ENCODE measurements at places on chromosomes 16 and 17. TPM values are rescaled to one million over a fixed set of nuclear protein-coding genes. Genes with fewer than 3 reads are reported as not detected.

The TBC1D3I gene
- total RNA-seq, result 0.46 TPM

The CHAD gene
- 0.17 TPM for total RNA-seq

The NTN1 gene
- 2.3 TPM for total RNA-seq

The CIBAR2 gene
- total RNA-seq, result not detected

The CNTD1 gene
- total RNA-seq, result not detected

The CD79B gene
- total RNA-seq, result 1.5 TPM

The FBXW10 gene
- not detected for total RNA-seq

The MYO15B gene
- 11.2 TPM for total RNA-seq

The ACAP1 gene
- 49.2 TPM for total RNA-seq

DNA sequence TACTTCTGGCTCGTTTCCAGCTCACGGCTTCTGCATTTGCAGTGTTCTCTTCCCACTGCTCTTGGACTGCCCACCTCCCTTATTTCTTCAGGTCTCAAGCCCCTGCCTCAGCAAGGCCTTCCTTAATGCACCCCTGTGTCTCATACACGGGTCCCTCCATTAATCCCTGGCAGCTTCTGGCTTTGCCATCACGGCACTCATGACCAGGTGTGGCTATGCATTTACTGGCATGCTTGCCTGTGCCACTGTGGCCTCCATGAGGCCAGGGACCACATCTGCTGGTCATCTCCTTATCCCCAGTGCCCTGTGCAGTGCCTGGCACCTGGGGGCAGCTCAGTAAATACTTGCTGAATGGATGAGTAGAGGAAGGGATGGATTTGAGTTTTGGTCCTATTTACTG, 114.1 kb downstream of the C16orf78 start:
- DNase-seq, result no peak

- no peak for DNase-seq
Observed at GRCh38 chr16:455453-455852, 30.0 kb downstream of the RAB11FIP3 start.

GRCh38 chr16:84937196-84938005, 73.9 kb downstream of the ZDHHC7 start:
- DNase-seq, result no peak

DNA sequence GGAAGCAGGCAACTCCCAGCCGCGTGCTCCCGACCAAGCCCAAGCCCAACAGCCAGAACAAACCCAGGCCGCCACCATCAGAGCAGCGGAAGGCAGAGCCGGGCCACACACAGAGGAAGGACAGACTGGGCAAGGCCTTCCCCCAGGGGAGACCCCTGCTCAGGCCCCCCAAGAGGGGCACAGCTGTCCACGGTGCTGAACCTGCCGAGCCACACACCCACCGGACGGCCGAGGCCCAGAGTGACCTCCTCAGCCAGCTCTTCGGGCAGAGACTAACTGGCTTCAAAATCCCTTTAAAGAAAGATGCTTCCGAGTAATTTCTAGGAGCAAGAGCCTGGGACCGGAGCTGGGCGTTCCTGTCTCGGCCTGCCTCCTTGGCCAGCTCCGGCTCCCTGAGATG, 14.1 kb upstream of the ZFPM1 start:
- DNase-seq, result no peak

GRCh38 chr16:51464996-51465395, 313.9 kb upstream of the SALL1 start:
- no peak for DNase-seq

DNA sequence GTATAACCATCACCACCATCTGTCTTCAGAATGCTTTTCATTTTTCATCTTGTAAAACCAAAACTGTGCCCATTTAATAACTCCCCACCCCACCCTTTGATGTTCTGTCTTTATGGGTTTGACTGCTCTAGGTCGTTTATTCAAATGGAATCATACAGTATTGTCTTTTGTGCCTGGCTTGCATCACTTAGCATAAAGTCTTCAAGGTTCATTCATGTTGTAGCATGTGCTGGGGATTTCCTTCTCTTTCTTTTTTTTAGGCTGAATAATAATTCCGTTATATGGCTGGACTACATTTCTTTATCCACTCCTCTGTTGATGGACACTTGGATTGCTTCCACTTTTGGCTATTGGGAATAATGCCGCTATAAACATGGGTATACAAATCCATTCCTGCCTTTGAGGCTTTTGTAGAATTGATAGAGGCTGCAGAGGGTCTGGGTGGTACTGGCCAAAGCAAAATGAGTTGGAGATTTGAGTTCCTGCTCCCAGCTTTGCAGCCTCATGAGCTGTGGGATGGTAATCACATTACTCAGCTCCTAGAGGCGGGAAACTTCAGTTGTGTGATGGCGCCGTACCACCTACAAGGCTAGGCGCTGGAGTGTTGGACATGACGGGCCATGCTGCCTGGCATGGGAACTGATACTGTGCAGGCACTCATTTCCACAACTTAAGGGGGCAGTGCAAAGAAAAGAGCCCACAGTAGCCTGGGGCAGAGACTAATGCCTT, 64.8 kb downstream of the CLEC16A start:
- no peak for DNase-seq

GRCh38 chr17:19760746-19761145, 12.6 kb upstream of the ALDH3A1 start:
- DNase-seq, result no peak

- DNase-seq, result no peak
Observed at GRCh38 chr17:58228679-58229078, 9.6 kb upstream of the MKS1 start.

- no peak for DNase-seq
Observed at GRCh38 chr17:74117087-74117698, 86.3 kb upstream of the RPL38 start.

DNA sequence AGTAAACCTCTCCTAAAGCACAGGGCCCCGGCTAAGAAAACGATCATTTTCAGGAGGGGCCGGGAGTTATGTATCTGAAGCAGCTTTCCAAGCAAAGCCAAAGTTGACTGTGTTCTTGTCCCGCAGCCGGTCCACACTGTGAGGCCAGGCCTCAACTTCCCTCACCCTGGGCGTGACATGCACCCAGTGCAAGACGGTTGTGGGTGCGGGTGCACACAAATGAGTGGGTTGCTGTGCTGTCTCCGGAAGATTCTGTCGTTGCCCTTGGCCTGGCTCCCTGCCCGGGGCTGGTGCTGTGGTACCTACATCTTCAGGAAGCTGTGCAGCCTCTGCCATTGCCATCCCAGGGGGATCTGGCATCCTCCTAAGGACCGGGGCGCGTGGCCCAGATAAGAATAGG, 16.6 kb downstream of the MLYCD start:
- no peak for DNase-seq

DNA sequence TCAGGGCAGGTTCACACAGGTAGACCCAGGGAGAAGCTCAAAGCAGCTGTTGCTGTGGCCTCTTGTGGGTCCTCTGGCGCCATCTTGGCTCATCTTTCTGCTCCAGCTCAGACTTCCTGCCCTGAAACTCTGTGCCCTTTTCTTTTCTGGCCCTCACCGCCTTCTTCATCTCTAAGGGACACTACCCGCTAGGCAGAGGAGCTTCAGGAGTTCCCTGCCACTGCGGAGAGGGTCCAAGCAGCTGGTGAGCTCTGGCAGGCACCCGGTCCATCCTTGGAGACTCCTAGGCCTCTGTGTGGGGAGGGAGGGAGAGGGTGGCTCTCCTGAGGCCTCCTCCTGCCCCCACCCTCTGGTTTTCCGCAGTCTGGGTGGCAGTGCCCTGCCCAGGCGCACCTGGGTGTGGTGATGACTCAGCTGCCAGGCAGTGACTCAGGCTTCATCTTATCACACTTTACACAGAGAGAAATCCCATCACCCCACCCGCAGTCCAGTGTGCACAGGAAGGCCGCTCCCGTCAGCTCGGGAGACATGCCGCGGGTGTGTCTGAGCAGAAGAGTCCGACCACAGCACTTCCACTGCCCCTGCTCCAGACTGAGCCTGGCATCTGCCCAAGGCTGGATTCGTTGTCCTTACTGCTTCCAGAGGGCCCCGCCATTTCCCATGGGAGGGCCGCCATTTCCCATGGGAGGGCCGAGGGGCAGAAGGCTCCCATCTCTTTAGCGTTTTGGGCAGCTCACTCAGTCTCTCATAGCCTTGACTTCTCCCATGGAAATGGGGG, 7.3 kb downstream of the NT5C start:
- no peak for DNase-seq

- peak; percentile 10 for DNase-seq
Observed at GRCh38 chr17:9859781-9860180, 34.1 kb downstream of the GLP2R start.

DNA sequence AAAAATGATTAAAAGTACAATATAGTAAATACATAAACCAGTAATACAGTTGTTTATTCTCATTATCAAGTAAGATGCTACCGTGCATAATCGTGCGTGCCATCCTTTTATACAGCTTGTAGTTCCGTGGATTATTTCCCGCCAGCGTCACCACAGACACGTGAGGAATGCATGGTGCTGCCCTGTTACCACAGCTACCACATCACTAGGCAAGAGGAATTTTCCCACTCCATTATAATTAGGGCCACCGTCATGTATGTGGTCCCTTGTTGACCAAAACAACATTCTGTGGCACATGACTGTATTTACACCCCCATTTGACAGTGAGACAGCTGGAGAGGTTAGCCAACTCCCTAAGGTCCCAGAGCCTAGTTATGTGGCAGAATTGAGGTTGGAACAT, 30.5 kb upstream of the LGALS9 start:
- DNase-seq, result no peak

GRCh38 chr17:5325851-5326250, 43.8 kb downstream of the RABEP1 start:
- no peak for DNase-seq

DNA sequence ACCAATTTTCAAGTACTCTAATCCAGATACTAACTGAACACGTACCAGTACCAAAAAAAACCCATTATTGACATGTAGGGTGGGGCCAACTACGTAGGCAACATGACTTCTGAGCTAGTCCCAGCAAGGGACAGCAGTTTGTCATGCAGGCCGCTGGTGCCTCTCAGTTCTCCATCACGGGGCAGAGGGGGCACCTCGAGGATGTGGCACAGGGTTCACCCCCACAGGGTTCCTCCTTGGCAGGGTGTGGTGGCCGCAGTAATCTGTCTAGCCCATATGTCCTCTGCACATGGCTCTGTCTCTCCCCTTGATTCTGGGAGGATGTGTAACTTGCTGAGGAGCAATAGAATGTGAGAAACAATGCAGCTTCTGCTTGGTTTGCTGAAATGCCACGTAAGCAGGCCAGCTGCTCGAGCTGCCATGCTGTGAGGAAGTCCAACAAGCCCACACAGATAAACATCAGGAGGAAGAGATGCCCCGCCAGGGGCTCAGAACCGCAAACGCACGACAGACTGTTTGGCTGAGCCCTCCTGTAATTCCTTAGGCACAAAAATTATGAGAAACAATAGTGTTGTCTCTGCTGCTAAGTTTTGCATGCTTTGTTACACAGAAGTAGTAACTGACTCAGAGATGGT, 62.4 kb downstream of the NT5M start:
- no peak for DNase-seq

DNA sequence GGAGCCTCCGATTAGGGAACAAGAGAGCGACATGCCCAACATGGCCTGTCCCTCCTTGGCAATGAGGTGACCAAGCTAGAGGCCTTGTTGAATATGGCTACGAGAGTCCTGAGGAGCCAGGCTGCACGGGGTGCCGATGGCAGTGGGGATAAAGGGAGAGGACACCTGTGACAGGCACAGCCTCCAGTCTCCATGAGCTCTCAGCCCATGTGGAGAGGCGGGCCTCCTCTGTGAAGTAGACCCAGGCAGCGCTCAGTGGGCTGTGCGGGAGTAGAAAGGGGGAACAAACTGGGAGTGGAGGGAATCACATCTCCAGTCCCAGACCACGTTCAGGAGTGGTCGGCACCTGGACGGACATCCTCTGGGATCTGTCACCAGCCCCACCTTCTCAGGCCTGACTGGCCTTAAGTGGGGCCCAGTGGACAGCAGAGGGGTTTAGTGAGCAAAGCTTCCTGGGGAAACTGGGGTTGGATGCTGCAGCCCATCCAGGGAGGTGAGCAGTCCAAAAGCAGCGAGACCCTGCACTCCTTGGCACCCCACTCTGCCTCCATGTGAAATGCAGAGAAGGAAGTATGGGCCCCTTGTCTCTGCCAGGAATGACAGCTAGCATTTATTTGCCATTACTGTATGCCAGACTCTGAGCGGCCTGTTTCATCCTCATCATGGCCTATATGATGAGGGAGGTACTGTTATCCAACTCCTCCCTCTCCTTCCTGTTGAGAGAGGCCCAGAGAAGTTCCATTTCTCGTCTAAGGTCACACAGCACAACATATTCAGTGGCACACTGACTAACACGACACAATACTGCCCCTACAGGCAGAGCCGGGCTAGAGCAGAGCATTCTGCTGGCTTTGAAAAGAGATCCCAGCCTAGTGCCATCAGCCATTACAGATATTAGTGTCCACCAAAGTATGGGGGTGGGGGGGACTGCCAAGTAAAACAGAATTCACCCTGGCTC, 4.5 kb upstream of the TMEM92 start:
- DNase-seq, result peak; percentile 86

- DNase-seq, result no peak
Observed at GRCh38 chr17:7636163-7636562, 6.2 kb downstream of the SHBG start.

- no peak for DNase-seq
Observed at GRCh38 chr16:73735018-73735417, 561.6 kb upstream of the PSMD7 start.

GRCh38 chr16:67006930-67007658, 18.7 kb downstream of the CES4A start:
- no peak for DNase-seq

- no peak for DNase-seq
Observed at GRCh38 chr17:80414508-80414802, 512 bp upstream of the ENDOV start.

DNA sequence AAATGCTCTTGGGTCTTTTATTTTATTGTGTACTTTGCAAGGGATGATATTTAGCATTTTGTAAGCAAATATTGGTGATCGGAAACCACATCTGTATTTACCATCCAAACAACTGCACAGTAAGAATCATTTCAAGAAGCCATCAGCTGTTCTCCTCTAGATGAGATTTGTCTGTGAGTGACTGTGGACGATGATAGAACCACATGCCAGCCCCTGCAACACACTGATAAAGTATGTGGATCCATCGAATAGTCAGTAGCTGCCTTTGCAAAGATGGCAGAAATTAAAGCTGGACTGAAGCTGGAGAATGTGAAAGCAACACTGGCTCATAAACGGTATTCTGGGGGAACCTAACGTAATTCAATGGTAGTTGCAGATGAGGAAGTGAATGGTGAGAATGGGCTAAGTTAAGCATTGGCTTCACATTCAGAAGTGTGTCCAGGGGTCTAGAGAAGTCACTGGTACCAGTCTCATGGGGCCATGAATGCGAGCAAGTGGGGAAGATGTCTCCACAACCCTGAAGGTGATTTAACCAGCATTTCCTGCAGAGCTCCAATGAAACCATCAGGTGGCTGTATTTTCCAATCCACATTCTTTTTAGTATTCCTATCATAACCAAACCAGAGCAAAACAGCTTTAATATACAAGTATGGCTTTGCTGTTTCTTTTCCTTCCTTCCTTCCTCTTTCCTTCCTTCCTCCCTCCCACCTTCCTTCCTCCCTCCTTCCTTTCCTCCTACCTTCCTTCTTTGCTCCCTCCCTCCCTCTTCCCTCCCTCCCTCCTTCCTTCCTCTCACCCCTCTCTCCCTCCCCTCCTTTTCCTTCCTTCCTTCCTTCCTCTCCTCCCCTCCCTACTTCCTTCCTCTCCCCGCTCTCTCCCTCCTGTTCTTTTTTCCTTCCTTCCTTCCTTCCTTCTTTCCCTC, 169.4 kb downstream of the ABCA8 start:
- no peak for DNase-seq

- no peak for DNase-seq
Observed at GRCh38 chr16:79509211-79509631, 91.3 kb downstream of the MAF start.
